ENCODE measurements at places on chromosomes 1 and 21.

GRCh38 chr1:6513320-6513801, 21.9 kb upstream of the PLEKHG5 start:
- DNase-seq: no peak

- no peak for DNase-seq
These were observed 851 bp downstream of the TCP10L start for GRCh38 chr21:32584472-32584871.

- no peak for DNase-seq
These were observed 162.5 kb downstream of the ROR1 start for GRCh38 chr1:63936276-63936675.

GRCh38 chr1:37797750-37798345, 4.2 kb downstream of the MANEAL start:
- no peak for DNase-seq

DNA sequence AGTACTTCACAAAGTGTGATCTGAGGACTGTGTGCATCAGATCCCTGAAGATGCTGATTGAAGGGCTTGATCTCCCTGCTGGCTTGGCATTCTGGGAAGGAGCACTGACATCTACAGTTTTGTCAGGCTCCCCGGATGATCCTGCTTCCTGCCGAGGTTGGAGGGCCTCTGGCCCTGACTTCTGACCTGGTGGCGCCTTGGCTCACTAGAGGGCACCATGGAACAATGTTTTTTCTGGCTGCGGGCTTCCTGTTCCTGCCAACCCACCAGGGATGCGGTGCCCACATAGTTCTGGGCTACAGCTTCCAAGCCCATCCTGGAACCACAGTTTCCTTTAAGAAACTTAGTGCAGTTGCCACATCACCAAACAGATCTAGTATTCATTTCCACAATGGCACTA, 38.8 kb upstream of the RASAL2 start:
- no peak for DNase-seq

DNA sequence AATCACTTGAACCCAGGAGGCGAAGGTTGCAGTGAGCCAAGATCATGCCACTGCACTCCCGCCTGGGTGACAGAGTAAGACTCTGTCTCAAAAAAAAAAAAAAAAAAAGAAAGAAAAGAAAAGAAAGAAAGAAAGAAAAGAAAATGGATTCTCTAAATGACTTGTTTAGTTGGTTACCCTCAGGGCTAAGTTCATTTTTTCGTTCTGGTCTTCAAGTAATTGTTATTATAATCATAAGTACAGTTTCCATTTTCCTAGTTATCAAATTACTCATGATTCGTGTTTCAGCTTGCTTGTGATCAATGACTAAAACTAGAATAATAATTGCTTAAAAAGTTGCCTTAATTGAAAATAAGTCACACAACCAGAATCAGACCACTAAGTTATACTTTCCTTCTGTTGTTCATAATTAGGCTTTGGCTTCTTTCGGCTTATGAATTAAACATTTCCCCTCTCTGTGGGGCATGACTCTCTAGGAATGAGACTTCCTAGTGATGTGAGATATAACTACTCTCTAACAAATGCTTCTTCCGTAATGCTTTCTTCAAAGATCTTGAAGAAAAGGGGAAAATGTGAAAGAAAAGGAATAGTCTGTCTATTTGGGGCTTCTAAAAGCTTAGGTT, 9.6 kb upstream of the RLF start:
- DNase-seq: no peak

- no peak for DNase-seq
These were observed 61.1 kb downstream of the CD46 start for GRCh38 chr1:207812778-207813511.

DNA sequence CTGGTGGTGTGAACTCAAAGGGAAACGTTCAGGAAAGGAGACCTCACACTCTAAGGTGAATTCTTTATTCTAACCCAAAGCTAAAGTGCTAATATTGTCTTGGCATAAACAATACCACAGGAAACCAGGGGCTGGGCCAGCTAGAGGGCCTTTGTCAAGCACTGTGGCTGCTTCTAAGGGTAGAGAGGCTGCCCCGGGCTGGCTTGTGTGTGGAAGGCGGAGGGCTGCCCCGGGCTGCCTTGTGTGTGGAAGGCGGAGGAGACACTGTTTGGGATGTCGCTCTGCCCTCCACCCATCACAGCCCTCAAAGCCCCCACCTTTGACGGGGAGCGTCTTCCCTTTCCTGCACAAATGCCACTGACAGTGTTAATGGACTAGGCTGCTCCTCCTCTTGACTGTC, 216.8 kb downstream of the TOMM20 start:
- DNase-seq: no peak

DNA sequence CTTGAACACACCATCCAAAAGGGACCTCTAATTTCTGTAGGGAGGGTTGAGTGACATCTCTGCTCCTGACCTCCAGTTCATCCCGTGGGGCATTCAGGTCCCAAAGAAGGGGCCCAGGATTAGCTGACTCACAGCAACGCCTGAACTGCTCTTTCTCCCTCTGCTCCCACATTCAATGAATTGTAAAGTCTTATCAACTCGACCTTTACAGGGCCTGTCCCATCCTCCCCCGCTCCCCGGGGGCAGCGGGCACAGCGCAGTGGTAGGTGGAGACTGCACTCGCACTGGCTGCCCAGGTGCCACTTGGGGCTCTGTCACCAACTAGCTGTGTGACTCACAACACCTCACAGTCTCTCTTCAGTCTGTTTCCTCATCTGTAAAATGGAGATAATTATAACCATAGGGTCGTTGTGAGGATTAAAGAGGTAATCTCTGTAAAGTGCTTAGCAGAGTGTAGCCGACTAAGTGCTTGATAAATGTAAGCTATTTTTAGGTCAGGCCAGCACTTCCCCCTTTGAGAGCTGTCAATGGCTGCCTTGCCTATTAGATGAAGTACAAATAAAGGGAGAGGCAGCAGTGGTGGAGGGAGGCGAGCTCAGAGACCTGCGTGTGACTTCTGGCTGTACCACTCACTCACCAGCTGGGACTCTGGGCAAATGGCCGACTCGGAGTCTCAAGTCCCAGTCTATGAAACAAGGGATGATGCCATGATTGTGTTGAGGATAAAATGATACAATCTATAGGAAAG, 637 bp upstream of the MYBPHL start:
- no peak for DNase-seq

DNA sequence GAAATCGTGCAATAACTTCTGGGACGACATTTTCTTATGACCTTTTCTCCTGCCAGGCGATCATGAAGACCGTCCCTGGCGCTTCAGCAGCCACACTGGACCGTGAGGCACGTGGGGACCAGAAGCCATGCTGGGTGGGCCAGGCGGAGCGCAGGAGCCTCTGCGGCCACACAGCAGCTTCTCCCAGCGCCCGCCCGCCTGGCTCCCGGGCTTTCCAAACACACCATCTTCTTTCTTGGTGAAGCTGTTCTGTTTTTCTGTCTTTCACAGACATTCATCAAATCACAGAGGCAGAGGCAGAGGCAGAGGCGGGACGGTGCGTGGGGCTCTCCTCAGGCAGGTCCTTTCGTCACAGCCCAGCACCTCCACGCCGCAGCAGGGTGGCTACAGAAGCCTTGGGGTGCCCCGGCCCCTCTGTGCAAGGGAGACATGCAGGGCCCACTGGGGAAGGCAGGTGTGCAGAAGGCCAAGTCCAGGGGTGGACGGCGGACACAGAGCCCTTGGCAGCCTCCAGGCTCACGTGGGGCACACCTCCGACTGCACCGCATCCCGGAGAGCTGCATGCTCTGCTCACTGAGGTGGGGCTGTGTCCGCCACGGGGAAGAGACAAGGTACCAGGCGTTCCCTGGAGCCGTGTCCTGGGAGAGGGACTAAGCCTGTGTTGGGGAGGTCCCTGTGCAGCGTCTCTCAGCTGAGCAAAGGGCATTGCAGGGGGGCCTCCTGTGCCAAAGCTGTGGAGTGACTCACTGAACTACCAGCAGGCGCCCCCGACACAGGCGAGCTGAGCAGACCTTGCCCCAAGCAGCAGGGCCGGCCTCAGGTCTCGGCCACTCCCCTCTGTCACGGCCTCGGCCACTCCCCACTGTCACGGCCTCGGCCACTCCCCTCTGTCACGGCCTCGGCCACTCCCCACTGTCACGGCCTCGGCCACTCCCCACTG, 2.6 kb upstream of the TMEM240 start:
- DNase-seq: no peak

DNA sequence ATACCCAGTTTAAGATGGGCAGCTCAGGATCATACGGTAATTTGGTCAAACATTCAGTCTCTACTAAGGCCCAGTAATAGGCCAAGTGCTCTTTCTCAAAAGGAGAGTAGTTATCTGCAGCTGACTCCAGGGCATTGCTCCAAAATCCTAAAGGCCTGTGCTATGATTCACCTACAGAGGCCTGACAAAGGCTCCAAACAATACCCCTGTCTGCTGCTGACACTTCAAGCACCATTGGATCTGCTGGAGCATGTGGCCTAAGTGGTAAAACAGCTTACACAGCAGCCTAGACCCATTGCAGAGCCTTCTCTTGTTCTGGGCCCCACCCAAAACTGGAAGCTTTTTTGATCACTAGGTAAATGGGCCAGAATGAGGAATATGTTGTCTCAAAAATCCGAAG, 22.8 kb downstream of the SLAMF7 start:
- DNase-seq: no peak

GRCh38 chr1:230691615-230692014, 22.3 kb downstream of the AGT start:
- DNase-seq: no peak

DNA sequence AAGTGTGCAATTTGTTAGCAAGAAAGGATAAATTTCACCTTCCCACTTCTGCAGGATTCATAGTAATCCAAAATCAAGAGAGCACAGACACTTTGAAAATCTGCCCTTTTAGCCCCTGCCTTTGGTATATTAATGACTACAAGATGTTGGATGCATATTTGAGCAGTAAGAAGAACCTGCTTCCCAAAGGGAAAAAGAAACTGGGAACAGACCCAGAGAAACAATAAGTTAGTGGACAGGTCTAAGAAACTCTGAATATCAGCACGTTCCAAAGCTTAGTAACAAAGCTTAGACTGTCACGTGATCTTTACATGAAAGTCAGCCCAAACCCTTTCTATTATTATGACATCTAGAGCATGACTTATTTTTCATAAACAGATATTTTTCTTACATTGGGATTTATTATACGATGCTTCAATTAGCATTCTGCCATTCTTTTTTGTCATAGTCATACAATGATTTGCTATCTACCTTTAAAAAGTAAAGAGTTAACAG, 390.9 kb upstream of the ADGRL2 start:
- DNase-seq: no peak

DNA sequence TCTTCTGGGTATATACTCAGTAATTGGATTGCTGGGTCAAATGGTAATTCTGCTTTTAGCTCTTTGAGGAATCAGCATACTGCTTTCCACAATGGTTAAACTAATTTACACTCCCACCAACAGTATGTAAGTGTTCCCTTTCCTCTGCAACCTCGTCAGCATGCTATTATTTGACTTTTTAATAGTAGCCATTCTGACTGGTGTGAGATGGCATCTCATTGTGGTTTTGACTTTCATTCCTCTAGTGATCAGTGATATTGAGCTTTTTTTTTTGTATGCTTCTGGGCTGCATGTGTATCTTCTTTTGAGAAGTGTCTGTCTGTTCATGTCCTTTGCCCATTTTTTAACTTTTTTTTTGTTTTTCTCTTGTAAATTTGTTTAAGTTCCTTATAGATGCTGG, 279.4 kb downstream of the PTGER3 start:
- DNase-seq: no peak

GRCh38 chr1:28582248-28582615, 9.8 kb upstream of the RAB42 start:
- DNase-seq: no peak

DNA sequence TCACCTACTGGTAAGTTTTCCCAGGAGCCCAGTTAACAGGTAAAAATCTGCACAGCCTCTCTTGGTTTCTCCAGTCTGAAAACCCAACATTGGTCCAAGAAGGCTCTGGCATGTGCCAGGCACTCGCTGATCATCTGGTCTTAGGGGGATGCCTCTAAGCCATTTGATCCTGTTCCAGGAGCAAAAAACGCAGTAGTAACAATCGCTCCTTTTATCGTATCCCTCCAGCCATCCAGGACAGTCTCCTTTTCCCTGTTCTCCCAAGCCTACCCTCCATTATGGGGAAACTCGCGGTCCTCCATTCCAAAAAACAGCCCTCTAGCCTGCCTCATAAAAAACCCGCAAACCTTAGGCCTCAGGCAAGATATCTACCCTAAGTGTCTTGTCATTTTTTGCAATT, 56.2 kb downstream of the ODF2L start:
- DNase-seq: no peak

GRCh38 chr1:228417483-228418203, 982 bp upstream of the TRIM17 start:
- DNase-seq: no peak

GRCh38 chr1:112533029-112533428, 24.3 kb downstream of the WNT2B start:
- DNase-seq: no peak

DNA sequence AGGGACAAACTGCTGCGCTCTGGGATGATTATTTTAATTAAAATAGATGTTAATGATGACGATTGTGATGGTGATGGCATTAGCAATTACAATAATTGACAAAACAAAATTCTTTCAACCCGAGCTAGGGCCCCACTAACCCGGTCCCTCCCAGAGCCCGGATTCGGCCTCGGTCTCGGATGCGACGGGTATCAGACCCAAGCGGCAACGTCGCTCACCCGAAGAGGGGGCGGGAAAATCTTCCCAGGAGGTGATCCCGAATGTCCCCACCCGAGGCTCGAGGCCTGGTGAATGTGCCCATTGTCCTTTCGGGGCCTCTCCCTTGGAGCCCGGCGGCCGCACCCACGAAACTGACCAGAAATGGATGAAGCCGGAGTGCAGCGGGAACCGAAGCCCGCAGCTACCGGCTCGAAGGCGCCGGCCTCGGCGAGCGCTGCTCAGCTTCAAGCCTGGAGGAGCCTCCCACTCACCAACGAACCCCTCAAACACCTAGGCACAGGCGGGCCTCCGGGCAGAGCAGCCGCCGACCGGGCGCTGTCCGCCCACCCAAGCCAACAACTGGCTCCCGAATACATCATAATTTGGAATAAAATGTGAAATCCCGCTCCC, 1.2 kb downstream of the TAL1 start:
- DNase-seq: no peak

GRCh38 chr1:87615901-87616300, 287.2 kb downstream of the LMO4 start:
- no peak for DNase-seq

GRCh38 chr21:28099001-28099705, 893.5 kb downstream of the LTN1 start:
- no peak for DNase-seq

DNA sequence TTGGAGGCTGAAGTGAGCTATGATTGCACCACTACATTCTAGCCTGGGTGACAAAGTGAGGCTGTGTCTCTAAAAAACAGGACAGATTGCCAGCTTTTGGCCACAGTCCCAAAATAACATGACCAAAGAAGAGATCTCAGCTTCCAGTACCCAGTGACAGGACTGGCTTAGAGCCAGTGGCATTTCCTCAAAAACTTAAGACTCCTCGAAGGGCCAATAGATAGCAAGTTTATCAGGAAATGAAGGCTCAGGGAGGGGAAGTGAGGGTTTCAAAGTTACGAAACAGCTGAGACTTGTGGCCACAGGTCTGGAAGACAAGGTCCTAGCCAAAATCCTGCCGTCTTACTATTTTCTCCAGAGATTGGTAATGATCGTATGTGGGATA, 6.3 kb upstream of the TMEM39B start:
- no peak for DNase-seq

GRCh38 chr1:17304826-17305175, 3.2 kb upstream of the PADI4 start:
- no peak for DNase-seq
